ENCODE measurements at places on chromosomes 2 and 18.

DNA sequence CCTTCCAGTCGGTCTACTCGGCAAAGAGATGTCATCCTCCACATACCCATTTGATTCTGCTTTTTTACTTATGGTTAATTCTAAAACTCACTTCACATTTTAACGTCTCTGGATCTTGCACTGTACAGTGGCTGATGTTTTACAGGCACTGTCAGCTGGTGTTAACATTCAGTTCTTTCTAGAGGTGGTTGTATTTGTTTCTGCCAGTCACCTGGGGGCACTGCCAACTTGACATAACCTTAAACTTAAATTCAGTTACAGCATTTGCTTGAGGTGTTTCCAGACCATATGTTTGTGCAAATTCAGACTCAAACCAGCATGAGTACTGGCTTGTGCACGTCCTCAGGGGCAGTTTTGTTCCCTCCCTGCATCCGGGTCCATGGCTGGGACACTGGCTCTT, 5.3 kb upstream of the TMEM185B start:
- no peak for DNase-seq

DNA sequence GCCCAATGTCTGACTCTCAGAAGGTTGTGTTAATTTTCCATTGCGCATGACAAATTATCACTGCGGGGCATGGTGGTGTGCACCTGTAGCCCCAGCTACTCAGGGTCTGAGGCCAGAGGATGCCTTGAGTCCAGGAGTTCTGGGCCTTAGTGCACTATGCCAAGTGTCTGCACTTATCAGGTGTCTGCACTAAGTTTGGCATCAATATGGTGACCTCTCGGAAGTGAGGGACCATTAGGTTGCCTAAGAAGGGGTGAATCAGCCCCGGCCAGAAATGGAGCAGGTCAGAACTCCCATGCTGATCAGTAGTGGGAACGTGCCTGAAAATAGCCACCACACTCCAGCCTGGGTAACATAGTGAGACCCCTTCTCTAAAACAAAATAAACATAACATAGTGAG, 61.7 kb upstream of the ZNF532 start:
- DNase-seq: no peak

DNA sequence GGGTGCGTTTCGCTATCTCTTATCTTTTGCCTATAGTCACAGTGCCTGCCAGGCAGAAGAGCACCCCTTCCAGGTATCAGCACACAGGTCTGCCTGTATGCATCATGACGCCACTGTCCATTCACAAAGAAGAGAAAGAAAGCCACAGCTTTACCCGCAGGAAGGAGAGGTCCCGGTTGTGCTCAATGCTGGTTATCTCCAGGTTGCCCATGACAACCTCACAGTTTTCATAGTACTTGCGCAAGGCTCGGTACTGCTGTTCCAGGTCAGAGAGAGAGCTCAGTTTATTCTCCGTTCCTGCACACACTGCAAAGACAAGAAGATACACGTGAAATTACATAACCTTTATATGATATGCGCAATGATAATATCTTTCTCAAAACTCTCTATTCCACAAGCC, 414.0 kb downstream of the ERBB4 start:
- DNase-seq: no peak

DNA sequence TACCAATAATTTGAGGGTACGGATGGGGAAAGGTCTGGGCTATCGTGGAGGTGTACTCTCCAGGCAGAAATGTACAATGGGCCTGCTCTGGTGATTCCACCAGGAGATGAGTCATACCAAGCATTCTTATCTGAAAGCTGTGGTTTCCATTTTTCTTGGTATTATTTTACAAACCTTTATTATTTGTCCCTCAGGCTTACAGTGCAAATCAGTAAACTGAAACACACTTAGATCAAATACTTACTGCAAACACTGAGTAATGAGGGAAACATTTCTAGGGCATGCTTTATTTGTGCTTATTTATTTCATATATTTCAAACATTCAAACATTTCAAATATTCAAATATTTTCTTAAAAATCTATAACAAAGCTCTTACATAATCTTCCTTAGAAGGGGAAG, 319.8 kb downstream of the RND3 start:
- DNase-seq: no peak

DNA sequence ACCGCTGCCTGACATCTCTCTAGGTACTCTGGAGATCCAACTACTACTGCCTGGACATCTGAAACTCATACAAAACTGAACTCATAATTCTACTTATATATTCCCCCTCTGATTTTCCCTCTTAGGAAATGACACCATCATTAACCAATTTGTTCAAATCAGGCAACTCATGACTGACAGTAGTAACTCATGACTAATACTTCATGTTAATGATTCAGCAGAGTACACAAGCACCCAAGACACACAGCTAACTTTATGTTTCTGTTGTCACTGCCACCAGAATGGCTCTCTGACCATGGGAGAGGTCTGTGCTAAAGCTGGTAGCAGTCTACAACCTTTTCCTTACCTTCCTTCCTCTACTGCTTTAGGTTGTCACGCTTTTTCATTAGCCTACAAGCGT, 91.1 kb downstream of the ITSN2 start:
- no peak for DNase-seq

All from chondrocyte (in vitro differentiated cells).